ENCODE measurements at places on chromosomes 7 and 10.

GRCh38 chr10:338171-339037, 203.1 kb downstream of the ZMYND11 start:
- DNase-seq = no peak

- no peak for DNase-seq
These were observed 22.2 kb upstream of the SRGN start for GRCh38 chr10:69065406-69066361.

GRCh38 chr7:80136261-80137055, 1.8 kb downstream of the GNAI1 start:
- no peak for DNase-seq

DNA sequence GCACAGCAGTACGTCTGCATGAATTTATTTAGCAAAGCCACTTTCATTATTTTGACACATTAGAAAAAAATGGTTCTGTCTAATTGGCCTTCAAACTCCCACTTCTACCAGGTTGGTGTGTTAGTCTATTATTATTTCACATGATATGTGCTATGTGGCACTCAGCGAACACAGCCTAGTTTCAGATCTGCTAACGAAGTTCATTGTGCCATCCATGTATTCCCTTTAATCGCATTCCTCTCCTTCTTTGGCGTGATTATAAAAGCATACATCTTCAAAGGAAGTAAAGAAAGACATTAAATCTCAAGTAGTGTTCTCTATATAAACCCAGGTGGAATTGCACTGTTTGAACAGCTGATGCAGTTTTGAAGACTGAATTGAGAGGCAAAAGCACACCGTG, 96.4 kb upstream of the CACNA2D1 start:
- DNase-seq = no peak

- DNase-seq = no peak
These were observed 672.9 kb upstream of the POM121L12 start for GRCh38 chr7:52362521-52362920.

- DNase-seq = no peak
These were observed 6.3 kb downstream of the KIAA1217 start for GRCh38 chr10:24215196-24215595.

- DNase-seq = no peak
These were observed at the start of gene RBM20 for GRCh38 chr10:110643653-110644597. TSS of gene RBM20 (plus strand) at chr10:110644336. CDS start at chr10:110644455, 119 bp downstream.

DNA sequence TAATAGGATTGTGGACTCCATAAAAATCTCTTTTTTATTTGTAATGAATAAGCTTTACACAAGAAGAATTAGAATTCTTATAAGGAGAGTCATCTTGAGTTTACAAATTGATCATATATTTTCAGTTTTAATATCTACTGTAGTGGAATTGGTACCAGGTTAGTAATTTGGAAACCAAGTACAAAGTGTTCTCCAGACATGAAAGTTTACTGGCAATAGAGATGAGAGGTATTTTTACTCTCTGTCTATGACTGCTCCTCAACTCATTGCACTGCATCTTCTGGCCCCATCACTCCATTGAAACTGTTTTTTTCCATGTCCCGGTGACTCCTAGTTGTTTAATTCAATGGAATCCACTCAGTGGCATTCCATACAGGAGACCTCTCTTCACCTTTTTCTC, 164.5 kb upstream of the SMIM30 start:
- no peak for DNase-seq

DNA sequence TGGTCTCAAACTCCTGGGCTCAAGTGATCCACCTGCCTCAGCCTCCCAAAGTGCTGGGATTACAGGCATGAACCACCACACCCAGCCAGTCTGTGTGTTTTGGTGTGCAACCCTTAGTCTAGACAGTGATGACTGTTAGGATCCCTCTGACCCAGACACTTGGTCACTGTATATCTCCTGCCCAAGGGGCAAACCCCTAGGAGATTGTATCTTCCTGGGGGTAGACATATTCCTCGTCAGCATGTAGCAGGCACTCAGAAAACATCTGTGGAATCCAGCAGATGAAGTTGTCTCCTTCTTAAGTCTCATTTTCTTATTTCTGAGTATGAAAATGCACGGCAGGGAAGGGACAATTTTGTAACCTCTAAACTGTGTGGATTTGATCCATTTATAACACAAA, 292.5 kb downstream of the GFRA1 start:
- no peak for DNase-seq

- no peak for DNase-seq
These were observed 527 bp upstream of the HERPUD2 start for GRCh38 chr7:35695473-35695850.

DNA sequence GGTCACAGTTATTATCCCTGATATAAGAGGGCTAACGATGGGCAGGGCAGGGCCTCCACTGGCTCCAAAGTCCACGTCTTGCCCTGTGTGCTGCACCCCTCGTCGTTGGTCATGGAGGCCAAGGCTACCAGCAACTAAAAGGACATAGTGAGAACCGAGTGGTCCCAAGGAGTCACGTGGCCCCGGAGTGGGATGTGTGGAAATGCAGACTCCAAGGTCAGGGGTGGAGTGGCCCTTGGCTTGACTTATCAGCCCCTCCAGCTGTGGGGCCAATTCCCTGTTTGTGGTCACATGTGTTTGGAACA, 30.7 kb downstream of the BTBD16 start:
- DNase-seq = no peak

- DNase-seq = no peak
These were observed 107.2 kb downstream of the COBL start for GRCh38 chr7:51209426-51209825.

GRCh38 chr7:138025215-138026186, 23.6 kb upstream of the CREB3L2 start:
- DNase-seq = no peak

DNA sequence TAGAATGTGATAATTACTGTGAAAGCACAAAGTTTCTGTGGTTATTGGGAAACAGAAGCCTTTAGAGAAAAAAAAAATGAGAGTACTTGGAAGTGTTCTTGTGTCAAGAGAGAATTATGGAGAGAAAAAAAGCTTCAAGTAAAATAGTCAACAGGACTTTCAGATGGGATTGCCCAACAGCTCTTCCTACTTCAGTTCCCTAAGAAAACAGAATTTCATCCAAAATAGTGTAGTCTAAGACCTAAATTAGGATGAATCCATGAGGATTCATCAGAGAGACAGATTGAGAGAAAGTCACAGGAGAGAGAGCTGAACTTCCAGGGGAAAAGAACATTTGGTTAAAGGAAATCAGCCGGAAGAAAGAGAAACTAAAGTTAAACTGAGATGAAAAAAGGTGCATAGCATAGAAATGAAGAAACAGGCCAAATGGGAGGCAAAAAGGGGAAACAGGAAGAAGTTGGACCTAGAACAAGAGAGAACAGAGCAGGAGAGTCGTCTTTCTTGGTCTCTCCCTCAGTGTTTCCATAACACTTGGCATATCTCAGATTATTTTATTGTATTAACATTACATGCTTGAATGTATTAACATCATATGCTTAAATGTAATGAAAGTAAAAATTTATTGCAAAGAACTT, 2.5 kb downstream of the SCIN start:
- DNase-seq = no peak

DNA sequence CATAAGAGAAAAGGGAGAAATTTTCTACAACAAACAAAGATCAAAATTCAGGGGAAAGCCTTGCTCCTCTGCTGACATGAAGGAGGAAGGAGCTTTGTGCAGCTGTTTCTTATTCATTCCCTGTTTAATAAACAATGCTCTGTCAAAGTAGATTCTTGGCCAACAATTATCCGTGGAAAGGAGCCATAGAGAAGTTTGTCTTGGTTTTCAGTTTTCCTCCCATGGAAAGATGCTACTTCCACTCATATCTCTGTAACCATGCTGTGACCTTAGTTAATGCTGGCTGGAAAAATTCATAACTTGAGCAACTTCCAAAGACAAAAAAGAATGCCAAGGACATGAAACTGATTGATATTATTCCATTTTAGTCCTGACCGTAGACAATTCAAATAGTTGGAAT, 8.1 kb downstream of the DDC start:
- no peak for DNase-seq

- DNase-seq = no peak
These were observed 18.3 kb upstream of the PPIF start for GRCh38 chr10:79328737-79329504.

- DNase-seq = no peak
These were observed 41.5 kb upstream of the PRKCQ start for GRCh38 chr10:6621536-6621935.

DNA sequence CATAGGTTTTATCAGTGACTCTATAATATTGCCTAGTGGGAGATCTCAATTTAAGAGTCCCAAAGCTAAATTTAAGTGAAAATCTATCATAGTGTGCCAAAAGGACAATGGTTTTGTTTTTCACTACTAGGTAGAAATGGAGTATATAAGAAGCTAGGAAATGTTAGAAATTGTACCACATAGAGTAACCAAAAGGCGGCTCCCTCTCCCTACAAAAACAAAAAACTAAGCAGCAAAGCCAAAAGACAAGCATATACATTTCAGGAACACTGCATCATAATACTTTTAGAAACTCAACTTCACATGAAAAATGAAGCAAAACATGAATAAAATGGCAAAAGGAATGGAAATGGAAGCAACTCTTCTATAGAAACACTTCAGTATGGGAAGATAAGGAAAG, 271.6 kb downstream of the CACNA2D1 start:
- DNase-seq = no peak

DNA sequence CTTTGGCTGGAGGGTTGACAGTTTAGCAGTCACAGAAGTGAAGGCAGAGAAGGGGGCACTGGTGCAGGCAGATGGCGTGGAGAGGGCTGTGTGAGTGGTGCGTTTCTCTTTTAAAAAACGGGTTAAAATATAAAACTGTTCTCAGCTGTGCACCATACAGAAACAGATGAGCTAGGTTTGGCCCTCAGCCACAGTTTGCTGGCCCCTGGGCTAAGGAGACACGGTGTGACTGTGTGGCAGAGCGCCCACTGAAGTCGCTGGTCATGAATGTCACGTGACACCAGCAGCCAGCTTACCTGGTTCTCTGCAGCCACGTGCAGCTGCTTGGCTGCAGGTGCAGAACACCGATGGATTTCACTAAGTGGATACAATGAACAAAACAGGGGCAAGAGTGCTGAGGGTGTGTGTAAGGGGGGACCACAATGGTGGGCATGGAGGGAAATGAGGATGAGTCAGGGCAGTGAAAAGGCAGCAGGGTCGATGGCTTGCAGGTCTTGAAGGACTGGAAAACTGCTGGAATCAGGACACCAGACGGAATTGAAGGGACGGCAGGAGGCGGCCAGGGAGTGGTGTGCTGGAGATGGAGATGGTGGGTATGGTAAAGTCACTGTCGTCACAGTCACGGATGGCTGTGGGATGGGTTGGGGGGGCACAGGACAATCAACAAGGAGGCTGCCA, 7.4 kb downstream of the ZNF746 start:
- DNase-seq = no peak

DNA sequence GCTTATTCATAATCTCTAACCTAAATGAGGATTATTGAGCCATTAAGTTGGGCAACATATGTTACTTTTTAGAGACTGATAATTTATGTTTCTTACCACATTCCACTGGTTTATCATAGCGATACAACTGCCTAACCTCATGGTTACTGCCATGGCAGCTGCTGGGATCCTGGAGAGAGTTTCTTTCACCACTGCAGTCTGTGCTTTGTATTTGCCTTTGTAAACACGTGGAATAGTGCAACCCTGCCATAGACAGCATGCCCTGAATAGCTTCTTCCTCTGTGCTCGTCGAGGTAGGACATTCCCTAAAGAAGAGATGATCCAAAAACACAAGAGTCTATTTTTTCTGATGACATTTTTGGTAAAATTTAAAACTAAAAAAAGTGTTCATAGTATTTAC, 33.7 kb upstream of the PARP12 start:
- DNase-seq = no peak

- DNase-seq = no peak
These were observed 328.6 kb upstream of the HGF start for GRCh38 chr7:82098414-82098813.

- DNase-seq = no peak
These were observed 36.5 kb downstream of the SH3PXD2A start for GRCh38 chr10:103818765-103819374.

DNA sequence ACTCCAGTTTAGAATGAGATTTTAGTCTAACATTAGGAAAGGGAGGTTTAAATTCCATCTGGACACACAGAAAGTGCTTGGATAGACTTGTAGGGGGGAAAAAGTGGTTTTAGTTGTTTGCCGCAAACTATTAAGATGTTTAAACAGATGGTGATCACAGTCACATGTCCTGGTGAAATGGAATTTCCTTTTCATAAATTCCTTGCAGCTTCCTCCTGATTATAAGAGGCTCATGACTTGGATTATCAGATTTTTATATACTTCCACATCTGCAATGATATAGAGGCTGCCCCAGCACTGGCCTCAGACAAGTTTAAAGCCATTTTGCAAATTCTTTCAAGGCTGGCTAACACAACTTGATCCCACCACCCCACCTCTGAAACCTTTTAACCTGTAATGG, 106.4 kb upstream of the ARMC3 start:
- no peak for DNase-seq

DNA sequence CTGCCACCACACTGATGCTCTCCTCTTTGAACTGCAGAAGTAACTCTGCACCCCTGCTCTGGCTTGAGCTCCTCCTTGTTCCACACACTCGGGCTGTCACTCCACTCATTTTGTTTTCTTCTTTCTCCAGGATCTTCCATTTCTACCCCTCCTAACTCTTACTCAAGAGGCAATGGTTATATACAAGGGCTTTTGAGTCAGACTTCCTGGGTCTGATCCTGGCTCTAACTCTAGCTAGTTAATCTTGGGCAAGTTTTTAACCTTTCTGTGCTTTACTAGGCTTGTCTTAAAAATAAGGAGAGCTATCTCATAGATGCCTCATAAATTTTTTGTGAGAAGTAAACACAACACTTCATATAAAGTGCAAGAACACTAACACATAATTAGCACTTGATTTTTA, 45.3 kb upstream of the GNAI1 start:
- DNase-seq = no peak

- no peak for DNase-seq
These were observed 1.3 kb upstream of the GFRA1 start for GRCh38 chr10:116274064-116274904.

- DNase-seq = no peak
These were observed 138.5 kb downstream of the WNT2 start for GRCh38 chr7:117184367-117184766.

DNA sequence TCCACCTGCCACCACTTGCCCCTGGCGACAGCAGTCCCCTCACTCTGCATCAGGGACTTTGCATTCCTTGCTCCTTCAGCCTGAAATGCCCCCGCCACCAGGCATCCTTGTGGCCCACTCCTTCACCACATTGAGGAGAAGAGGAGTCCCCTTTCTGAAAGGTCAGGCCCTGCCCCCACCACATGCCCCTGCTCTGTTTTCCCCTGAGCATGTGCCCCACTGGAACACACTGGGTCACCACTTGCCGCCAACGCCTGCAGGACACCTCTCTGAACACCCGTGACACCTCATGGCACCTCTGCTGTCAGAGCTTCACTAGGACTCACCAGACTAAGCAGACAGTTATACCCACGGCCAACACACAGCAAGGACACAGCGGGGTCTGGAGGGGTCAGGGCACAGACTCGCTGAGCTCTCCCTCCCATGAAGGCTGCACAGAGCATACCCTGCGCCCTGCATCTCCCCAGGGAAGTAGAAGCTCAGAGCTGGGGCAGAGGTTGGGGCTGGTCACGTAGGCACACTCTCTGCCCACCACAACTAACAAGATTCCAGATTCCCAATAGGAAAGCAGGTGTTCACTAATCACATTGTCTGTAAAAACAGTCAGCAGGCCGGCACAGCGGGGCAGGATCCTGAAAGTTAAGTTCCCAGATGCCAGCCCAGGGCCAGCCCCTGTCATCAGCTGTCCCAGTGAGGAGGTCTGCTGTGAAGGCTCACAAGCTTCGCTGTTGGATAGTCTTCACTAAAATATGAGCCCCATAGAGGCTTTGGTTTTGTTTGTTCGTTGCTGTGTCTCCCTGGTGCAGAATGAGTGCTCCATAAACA, 5.8 kb upstream of the AOC1 start:
- DNase-seq = no peak
